NCI-H1092 (cell line): ENCODE measurements at places on chromosomes 11 and 22.
A peak's percentile ranks its signal among the peaks of the same experiment; 100 is the strongest.

DNA sequence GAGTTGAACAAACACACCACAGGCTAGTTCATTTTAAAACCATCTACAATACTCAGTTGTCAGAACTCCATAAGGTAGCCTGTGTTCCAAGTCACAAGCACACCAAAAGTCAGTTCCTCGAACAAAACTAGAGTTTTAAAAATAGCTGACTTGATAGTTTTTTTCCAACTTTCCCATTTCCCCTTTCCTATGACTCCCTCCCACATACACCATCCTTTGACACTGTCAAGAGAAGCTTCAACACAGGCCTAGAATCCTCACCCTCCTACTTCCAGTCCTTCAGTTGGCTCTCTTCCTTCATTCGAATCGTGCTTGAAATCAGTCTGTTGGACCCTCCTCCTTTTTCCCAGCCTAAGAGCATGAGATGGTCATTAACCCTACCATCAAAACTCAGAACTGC, 105.7 kb upstream of the AKIP1 start:
- no peak for DNase-seq

DNA sequence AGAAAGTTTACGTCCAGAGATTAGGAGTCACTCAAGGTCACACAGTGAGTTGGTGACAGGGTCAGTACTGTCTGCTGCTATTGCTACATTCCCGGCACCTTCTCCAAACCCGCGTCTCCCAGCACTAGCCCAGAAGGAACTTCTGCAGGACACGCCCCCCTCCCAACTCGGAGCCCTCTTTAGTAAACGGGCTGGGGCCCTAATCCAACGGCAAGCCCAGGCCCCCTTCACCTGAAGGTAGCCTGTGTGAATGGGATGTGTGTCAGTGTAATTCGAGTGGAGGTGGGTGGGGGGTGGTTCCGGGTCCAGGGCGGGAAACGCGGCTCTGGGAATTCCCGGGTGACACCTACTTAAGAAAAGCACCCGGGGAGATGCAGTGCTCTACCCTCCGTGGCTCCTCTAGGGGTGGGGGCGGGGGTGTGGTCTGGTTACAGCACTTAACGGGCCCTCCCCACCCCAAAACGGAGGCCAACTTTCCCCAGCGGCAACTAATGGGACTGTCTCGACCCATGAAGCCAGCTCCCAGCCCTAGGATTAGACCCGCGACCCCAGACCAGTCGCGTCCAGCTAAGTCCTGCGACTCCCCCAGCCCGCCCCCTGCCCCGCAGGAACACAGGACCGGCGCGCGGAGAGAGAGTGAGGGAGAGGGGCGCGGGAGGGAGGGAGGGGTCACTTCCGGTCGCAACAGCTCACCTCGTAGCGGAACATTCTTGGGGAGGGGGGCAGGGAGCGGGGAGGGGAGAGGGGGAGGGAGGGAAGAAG, 468 bp downstream of the PATL1 start:
- DNase-seq: no peak

DNA sequence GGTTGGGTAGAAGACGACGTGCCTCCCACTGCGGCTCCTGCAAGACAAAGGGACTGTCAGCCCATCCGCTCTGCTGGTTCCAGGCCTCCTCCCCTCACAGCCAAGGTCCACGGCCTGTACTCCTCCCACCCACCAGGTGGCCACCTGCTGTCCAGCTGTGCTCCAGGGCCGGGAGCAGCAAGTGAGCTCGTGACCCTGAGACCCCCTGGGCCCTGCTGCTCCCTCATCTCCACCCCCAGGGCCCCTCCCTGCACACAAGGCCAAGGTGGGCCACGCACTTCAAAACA, 27.4 kb downstream of the TSPAN4 start:
- no peak for DNase-seq

GRCh38 chr22:30182815-30183214, 63.7 kb downstream of the LIF start:
- DNase-seq: no peak

GRCh38 chr11:60994541-60995080, 23.1 kb downstream of the CD6 start:
- DNase-seq: no peak

- DNase-seq: no peak
Measured at GRCh38 chr11:23653071-23653675, 792.9 kb upstream of the CCDC179 start.

GRCh38 chr11:119382101-119382500, 611 bp upstream of the USP2 start:
- DNase-seq: no peak

DNA sequence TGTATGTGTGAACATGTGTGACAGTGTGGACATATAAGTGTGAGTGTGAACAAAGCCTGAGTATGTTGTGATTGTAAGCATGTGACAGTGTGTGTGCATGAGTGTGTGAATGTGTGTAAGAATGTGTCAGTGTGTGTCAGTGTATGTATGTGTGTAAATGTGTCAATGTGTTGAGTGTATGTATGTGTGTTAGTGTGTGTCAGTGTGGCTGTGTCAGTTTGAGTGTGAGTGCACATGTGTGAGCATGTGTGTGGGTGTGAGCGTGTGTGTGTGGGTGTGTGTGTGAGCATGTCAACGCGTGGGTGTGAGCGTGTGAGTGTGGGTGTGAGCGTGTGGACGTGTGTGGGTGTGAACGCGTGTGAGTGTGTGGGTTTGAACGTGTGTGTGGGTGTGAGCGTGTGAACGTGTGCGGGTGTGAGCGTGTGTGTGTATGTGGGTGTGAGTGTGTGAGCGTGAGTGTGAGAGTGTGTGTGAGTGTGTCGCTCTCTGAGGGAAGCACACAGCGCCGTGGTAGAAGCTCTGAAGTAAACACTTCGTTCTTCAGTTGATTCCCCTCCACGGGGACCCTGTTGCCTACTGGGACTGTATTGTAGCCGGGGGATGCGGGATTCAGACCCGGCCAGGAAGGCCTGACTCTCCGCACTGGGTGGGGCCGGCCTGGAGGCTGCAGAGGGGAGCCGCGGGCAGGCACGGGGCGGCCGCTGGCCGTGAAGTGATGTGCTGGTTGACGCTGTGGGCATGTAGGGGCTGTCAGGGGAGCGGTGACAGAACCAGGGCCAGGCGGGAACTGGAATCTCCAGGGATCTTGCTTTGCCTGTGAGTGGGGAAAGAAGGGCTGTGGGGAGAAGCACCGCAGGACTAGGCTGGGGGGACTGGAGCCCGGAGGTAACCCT, 21.1 kb downstream of the RPS6KA4 start:
- DNase-seq: no peak

GRCh38 chr22:24390576-24390975, 36.8 kb upstream of the ADORA2A start:
- no peak for DNase-seq

GRCh38 chr11:61004761-61005181, 33.3 kb downstream of the CD6 start:
- no peak for DNase-seq

GRCh38 chr22:27130906-27131305, 473.5 kb downstream of the MIAT start:
- DNase-seq: no peak

- DNase-seq: no peak
Measured at GRCh38 chr11:64850979-64851567, 6.6 kb upstream of the CDC42BPG start.

GRCh38 chr22:45212306-45212709, 28.4 kb downstream of the KIAA0930 start:
- DNase-seq: no peak

GRCh38 chr11:61254403-61255025, 13.5 kb downstream of the PGA5 start:
- no peak for DNase-seq

- no peak for DNase-seq
Measured at GRCh38 chr11:1224111-1224490, 1.2 kb downstream of the MUC5B start.

DNA sequence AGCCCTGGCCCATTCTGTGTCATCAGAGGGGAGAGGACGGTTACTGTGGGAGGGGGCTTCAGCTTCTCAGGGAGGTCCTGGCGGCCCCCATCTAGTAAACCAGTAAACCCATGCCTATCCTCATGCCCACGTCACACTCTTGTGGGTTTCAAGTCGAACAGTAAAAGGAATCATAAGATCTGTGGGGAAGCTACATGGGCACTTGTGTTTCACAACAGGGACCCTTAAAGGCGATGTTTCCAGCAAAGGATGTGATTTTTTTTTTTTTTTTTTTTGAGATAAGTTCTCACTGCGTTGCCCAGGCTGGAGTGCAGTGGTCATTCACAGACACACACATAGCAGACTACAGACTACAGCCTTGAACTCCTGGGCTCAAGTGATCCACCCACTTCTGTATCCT, 9.2 kb upstream of the PARVG start:
- no peak for DNase-seq

DNA sequence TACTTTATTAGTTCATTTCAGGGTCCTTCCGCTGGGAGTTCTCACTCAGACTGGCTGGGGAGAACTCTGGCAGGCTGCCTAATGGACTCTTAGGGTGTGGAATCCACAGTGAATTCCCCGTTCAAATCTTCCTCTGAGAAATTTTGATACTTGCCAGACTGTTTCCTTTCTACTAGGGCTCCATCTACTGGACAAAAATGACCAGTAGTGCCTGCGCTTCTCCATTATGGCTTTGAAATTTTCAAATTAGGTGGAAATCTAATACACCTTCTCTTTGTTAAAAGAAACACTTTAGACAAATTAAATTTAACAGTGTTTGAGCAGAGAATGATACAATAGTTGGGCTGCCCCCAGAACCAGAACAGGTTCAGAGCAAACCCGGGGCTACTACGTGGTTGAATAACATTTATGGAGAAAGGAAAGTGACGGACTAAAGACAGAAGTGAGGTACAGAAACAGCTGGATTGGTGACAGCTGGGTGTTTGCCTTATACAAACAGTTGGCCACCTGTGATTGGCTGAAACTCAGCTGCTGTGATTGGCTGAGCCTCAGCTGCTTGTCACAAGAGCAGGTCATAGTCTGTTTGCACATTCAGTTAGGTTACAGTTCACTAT, 52.9 kb upstream of the FDX1 start:
- peak; percentile 87 for DNase-seq

DNA sequence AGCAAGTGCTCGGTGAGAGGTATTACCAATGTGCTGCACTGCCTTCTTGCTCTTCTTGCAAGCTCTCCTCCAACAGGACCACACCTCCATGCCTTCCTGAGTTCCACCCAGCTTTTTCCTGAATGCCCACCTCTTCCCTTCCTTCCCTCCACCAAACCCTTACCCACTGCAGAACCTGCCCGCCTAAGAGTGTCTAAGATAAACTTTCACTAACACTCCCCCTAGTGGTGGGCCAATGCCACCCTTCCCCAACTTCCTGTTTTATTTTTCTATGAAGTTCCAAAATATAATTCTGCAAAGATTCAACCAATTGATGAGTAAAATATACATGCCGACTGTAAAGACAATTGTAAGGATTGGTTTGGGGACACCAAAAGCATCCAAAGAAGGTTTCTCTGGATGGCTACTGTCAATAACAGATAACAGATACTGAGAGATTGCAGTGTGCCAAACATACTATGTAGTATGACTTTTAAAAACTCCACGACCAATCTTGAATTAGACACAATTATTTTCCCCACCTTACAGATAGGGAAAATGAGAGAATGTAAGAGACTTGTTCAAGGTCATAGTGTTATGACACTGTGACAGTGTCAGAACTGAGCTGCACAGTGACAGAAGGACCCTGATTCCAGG, 38.6 kb upstream of the BMAL1 start:
- peak; percentile 18 for DNase-seq

DNA sequence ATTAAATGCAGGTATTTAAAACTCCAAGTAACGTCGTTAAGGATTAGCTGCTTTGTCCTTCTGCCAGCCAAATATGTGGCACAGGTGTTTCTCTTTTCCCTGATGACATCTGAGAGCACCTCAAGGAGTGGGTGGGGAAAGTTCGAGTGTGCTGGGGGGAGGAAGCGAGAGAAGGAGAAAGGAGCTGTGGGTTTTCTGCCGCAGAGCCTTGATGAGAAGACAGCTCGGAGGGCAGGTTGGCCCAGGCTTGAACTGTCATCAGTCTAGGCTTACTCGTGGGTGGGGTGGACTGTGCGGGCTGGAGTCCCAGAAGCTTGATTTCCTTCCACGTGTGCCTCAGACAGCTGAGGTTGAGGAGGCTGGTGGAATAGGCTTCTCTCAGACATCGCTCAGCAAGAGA, 15.2 kb upstream of the SORL1-AS1 start:
- DNase-seq: no peak

- no peak for DNase-seq
Measured at GRCh38 chr11:94150056-94150455, 21.4 kb downstream of the PANX1 start.

GRCh38 chr11:71451596-71452198, 1.3 kb upstream of the NADSYN1 start:
- DNase-seq: no peak

- DNase-seq: no peak
Measured at GRCh38 chr22:29716814-29717545, 2.8 kb upstream of the CABP7 start.

DNA sequence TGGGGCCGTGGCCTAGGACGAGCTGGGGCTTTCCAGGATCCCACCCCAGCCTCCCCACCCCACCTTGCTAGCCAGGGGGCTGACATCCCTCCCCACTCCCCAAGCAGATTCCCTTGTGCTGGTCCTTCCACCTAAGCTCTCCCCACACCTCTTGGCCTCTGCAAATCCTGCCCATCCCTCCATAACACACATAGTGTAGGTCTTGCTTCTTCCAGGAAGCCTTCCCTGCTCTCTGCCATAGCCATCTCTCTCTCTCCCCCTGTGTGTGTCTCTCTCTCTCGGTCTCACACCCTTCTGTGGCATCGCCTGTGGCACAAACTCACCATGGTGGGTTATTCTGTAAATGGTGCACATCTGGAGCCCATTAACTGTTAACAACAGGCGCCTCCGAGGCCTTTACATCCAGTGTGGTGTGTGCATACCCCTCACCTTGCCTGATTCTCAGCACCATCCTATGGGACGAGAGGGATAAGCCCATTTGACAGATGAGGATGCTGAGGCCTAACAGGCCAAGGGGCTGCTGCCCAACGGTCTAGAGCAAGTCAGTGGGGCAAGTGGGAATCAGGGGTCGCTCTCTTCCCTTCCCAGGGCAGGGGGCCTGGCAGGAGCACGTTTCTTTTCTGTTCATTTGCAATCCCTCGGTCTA, 22.2 kb upstream of the PICK1 start:
- DNase-seq: no peak

GRCh38 chr11:18617688-18618341, 16.3 kb downstream of the SPTY2D1 start:
- no peak for DNase-seq

DNA sequence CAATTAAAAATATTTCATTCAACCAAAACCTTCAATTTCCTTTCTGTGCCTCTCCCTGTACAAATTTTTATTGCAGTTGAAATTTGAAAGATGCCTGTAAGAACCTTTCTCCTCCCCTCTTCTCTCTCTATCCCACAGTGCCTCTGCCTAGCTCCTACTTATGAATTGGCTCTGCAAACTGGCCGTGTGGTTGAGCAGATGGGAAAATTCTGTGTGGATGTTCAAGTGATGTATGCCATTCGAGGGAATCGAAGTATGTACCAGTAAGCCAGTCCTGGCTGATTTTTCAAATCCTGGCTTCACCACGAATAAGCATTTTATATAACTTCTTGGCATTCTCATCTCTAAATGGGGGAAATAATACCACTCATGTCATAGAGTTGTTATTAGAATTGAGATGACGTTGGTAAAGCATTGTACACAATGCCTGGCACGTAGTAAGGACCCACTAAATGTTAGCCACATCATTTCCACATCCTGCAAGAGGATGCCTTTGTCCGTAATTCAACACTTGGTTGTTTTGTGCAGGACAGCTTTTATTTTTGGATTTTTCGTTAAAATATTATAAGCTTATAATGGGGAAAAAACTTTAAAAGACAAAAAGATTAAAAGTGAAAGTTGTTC, 6.0 kb downstream of the DDX25 start:
- no peak for DNase-seq

- no peak for DNase-seq
Measured at GRCh38 chr22:40416636-40417035, 46.2 kb downstream of the SGSM3 start.

GRCh38 chr22:49930596-49931412, 12.4 kb downstream of the CRELD2 start:
- no peak for DNase-seq
